Effector memory CD8-positive, alpha-beta T cell (primary cell): ENCODE measurements at places on chromosomes 2 and 18.

- no peak for DNase-seq
Measured at GRCh38 chr18:63451799-63452660, 24.7 kb upstream of the SERPINB5 start.

- no peak for DNase-seq
Measured at GRCh38 chr2:132448771-132449170, 32.2 kb downstream of the GPR39 start.

DNA sequence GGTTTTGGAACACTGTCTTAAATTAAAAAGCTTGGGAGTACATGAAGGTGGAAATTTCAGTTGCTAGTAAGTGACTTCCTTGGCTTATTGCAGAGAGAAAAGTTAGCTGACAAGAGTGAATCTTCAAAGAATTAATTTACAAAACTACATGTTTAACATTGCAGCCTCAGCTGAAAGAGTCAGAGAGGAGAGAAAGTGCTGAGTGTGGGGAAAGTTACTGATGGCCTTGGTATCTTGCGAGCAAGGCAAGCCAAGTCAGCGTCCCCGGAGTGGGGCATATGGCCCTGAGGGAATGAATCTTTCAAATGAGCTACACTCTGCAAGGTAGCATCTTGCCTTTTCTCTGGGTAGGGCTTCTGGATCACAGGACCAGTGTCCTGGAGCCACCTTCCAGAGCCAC is 131.3 kb downstream of the LPIN1 start:
- no peak for DNase-seq

DNA sequence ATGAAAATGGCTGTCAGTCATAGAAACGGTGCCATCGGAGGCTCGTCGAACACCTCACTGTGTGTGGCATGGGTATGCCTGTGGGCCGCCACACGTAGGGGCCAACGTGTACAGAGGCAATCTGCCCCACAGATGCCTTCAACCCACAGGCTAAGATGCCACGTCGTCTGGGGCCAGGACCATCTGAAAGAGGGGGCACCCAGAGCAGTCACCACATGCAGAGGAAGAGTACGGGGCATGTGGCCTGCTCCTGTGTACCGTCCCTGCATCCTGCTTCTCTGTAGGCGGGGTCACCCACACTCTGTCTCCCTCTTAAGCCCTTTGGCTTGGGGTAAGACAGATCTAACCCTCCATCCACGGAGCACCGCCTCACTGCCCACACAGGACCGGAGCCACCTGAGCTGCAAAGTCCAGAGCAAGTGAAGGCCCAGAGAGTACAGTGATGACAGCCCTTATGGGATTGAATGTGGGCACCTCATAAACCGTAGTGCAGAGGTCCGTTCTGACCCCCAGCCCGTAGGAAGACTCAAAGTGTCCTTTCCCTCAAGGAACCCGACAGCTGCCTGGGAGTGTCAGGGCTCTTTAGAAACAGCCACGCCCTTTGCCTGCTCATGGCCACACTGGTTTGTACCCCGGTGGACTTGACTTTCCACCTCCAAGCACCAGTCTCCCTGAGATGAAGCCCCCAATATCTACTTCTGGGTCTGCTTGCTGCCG is 66.2 kb downstream of the TWIST2 start:
- DNase-seq: no peak

- no peak for DNase-seq
Measured at GRCh38 chr2:221530653-221531037, 41.5 kb downstream of the EPHA4 start.
